ENCODE measurements at places on chromosomes 12 and 14.

GRCh38 chr14:71163842-71164629 is 256.8 kb downstream of the PCNX1 start:
- DNase-seq, result no peak

GRCh38 chr14:63897721-63898163 is 44.9 kb downstream of the SYNE2 start:
- no peak for DNase-seq

DNA sequence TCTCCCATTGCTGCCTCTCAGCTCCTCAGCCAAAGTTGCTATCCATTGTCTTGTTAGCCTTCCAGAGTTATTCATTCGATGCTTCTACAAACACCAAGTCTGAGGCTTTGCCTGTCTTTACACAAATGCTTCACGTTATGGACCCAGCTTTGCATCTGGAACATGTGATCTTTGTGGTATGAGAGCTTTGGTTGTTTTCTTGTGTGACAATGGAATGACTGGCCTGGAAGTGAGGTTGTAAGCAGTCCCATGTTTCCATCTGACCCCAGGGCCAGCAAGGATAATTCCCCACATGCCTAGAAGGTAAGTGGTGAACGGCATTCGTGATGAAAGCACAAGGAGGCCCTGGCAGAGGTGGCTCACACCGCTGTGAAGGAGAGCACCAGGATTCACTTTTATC is 866.7 kb upstream of the TMEM132C start:
- no peak for DNase-seq

DNA sequence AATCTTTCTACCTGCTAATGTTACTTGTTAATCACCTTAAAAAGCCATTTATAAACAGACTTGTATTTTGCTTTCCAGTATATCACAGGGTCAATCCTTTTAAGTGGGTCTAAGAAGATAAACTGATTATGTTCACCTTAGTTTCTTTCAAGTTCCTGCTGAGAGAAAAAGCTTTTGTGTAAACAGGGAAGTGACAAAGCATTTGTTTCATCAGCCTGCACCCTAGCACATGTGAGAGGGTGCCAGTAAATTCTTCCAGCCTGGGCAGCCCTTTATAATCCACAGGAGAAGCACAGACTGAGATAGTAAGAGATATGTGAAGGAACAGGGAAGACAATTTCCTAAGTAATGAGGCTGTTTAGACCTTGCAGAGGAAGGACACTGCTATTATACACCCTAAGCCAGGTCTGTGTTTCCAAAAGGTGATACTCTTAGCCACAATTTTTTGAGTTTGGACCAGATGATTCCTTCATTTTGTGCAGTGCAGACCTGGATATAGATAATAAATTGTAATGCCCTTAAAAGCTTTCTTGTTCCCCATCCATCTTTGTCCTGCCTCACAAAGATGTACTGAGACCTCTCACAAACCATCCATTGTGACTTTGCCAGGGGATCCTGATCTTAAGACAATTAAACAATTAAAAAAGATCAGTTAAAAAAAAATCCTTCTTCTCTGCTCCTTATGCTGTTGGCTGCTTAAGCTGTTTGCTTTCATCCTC is 150.7 kb downstream of the KTN1 start:
- no peak for DNase-seq

DNA sequence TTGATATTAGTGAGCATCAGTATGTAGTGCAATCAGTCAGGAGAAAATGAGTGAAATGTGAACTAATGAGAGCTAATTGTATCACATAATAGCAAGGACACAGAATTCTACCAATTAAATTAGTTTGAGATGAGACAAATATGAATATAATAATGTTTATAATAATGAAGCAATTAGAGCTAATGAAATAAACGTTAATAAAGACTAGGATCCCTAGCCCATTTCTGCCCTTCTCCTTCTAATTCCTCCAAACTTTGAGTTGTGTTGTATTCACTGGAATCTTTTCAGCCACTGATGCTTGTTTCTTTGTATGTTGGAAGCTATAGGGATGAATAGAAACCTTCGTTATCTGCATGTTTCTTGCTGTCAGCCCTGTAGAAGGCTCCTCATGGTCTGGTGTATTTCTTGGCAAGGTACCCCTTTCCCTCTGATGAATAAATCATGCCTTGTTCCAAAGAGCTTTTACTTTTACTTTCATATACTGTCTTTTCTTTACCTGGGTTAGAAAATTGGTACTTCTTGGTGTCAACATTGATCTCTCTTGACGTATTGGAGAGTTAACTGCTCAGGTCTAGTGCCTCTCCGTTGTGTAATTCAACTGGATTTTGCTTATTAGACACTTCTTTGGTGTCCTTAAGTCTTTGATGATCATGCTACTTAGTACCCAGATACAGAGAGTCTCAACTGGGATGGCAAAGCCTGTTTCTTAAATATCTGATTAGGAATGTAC is 154.8 kb downstream of the PTCSC3 start:
- DNase-seq, result no peak

DNA sequence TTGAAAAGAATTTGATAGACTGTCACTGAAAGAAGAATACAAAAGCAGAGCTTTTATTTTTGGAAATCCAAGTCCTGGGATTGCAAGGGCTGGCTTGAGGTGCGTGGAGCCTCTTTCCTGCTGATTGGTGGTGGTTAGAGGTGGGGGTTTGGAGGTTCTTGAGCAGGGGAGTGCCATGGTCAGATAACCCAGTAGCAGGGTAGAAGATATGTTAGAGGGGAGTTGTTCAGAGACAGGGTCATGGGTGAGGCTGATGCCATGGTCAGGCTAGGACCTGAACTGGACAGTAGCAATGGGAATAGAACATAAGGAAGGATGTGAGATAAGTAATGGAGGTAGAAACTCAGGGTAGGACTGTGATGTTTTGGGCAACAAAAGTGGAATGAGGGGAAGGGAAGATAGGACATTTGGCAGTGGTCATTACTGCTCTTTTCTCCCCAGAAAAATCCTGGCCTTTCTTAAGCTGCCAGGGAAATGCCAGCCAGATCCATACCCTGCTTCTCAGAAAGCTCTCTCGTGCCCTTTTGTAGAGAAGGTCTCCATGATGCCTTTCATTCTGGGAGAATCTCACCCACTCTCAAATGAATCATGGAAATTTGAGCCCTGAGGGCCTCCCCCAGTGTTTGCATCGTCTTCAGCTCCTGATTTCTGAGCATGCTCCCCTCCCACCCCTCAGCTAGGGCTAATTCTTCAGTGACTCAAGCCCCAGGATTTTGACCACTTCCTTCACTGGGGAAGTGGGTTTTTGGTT is 9.5 kb downstream of the EMP1 start:
- DNase-seq, result no peak

- no peak for DNase-seq
Observed at GRCh38 chr12:67994046-67994445, 4.8 kb downstream of the IFNG-AS1 start.

DNA sequence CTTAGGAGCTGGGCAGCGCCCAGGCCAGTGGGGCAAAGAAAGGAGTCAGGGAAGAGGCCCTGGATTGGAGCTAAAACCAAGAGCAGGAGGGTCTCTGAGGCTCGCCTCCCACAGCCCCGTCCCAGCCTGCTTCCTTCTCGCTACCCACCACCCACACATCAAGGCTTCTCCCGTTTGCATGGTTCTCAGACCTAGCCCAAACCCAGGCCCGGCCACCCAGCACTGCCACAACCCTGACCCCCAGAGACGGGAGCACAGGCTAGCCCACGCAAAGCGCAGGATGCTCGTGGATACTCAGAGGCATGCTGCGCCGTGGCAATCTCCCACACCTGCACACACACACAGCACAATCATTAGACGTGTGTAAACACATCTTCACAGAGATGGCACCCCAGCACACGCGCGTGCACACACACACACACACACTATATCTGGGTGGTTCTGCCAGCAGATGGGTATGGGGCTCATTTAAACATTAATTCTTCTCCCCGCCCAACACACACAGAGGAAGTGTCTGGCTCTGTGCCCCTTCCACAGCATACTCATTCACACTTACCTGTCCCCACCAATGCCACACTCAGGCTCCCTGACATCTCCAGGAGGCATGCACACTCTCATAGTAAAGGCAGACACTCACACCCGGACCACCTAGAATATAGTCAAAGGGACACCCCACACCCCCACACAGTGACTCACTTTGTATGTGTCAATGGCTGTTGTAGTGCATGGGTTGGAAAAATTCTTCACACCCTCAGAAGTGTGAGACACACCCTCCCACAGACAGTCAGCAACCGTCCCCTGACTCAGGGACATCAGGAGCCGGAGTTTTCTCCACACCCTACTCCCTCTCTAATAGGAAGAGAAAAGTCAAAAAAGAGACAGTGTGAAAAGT is 1.1 kb downstream of the CARMIL3 start:
- no peak for DNase-seq

Data from NCI-H1930 (cell line).